ENCODE measurements at places on chromosomes 1 and 21. TPM values are rescaled to one million over a fixed set of nuclear protein-coding genes. Genes with fewer than 3 reads are reported as not detected.

GRCh38 chr1:205928317-205928716 lies 14.9 kb downstream of the SLC26A9 start:
- DNase-seq = no peak

DNA sequence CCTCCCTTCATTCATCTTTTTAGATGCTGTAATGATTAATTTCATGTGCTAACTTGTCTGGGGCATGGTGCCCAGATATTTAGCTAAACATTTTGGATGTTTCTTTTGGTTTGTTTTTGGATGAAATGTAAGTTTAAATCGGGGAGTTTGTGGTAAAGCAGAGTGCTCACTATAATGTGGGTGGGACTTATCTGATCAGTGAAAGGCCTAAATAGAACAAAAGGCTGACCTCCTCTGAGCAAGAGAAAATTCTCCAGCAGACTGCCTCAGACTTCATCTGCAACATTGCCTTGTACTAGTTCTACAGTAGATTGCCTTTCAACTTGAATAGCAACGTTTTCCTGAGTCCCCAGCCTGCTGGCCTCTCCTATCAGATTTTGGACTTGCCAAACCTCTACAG lies 183.6 kb downstream of the S1PR1 start:
- DNase-seq = no peak

DNA sequence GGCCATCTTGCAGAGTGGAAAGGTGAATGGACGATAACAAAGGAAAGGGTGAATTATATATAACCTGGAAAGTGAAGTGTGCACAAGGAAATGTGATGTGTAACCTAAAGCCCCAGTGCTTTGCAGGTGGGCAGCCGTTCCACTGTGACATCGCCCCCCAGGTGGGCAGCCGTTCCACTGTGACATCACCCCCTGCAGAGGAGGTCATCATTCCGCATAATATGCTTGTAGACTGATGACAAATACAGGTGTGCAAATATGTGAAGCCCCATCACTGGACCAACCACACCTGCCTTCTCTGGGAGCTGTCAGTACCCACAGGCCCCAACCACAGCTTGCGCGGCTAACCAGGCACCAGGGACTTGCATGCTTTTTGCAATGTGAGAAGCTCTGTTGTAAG lies 4.7 kb upstream of the ZNF496 start:
- no peak for DNase-seq

Gene PCP4L1
- 0.22 TPM for total RNA-seq

GRCh38 chr1:42322577-42322976 lies 12.5 kb downstream of the FOXJ3 start:
- DNase-seq = no peak

Gene NR1I3
- total RNA-seq = not detected

All from Right ventricle myocardium superior (tissue), 1 donor.